Naive thymus-derived CD4-positive, alpha-beta T cell (primary cell): ENCODE measurements at places on chromosomes 16 and 17. TPM values are rescaled to one million over a fixed set of nuclear protein-coding genes. Genes with fewer than 3 reads are reported as not detected.

- no peak for DNase-seq
Observed at GRCh38 chr17:72928454-72929136, 163.9 kb downstream of the SLC39A11 start.

DNA sequence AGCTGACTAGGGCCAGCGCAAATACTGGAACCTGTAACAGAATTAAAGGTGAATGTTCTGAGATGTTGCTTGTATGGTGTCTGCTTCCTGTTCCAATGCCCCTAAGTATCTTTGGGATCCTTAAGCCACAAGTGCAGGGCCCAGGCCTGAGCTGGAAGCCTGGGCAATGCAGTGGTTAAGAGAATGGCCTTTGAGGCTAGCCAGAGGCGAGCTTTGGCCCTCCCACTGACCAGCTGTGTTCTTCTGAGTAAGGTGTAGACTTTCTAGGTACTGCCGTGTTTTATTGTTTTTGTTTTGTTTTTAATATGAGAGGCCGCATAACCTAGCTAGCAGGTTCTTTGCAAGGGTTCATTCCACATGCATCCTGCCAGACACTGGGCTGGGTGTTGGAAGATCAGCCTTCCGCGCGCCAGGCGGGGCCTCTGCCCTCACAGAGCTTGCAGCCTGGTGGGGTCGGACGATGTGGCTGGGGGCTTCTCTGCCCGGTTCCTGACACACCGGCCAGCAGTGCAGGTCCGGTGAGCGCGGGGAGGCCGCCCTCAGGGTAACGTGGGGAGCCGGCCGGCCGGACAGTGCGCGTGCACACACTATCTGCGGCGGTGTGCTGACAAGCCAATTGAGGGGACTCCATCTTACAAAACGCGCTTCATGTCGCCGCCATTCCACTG, 551 bp upstream of the MLX start:
- no peak for DNase-seq

GRCh38 chr17:77450742-77451244, 310.0 kb downstream of the SEC14L1 start:
- no peak for DNase-seq

TEX14 gene
- not detected for polyA plus RNA-seq

GRCh38 chr16:75224306-75225082, 5.7 kb downstream of the CTRB1 start:
- DNase-seq, result no peak

GRCh38 chr17:33977729-33978514, 277.2 kb upstream of the CCL2 start:
- DNase-seq, result no peak

- no peak for DNase-seq
Observed at GRCh38 chr16:2297506-2297860, 29.6 kb upstream of the RNPS1 start.

GRCh38 chr17:80180192-80180591, 10.4 kb downstream of the CARD14 start:
- no peak for DNase-seq

GRCh38 chr17:80060644-80061043, 24.2 kb downstream of the CCDC40 start:
- no peak for DNase-seq

DNA sequence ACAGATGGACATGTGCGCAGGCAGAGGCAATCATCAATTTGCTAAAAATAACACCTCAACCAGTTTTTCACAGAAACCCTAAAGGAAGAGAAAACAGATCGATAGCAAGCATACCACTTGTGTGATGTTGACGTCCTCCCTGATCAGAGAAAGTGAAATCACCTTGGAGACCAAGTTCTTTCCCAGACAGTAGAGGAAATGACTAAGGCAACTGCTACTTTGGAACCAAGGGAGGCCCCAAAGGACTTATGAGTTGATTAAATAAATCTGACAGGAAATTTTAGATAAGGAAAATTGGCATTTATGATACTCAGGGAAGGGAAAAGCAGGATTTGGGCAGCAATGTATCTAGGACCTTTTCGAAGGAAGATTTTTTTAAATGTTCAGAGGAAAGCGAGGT, 267.1 kb upstream of the ASIC2 start:
- no peak for DNase-seq

USP31 gene
- 0.20 TPM for polyA plus RNA-seq

SRCIN1 gene
- polyA plus RNA-seq, result not detected

RRAD gene
- not detected for polyA plus RNA-seq

PLCG2 gene
- polyA plus RNA-seq, result 0.07 TPM

CAPNS2 gene
- polyA plus RNA-seq, result not detected

GRCh38 chr16:13351181-13351580, 449.8 kb downstream of the SHISA9 start:
- DNase-seq, result no peak

TBC1D3H gene
- not detected for polyA plus RNA-seq

GRCh38 chr16:31200821-31201568, 1.6 kb downstream of the PYCARD start:
- DNase-seq, result peak; percentile 48

DNA sequence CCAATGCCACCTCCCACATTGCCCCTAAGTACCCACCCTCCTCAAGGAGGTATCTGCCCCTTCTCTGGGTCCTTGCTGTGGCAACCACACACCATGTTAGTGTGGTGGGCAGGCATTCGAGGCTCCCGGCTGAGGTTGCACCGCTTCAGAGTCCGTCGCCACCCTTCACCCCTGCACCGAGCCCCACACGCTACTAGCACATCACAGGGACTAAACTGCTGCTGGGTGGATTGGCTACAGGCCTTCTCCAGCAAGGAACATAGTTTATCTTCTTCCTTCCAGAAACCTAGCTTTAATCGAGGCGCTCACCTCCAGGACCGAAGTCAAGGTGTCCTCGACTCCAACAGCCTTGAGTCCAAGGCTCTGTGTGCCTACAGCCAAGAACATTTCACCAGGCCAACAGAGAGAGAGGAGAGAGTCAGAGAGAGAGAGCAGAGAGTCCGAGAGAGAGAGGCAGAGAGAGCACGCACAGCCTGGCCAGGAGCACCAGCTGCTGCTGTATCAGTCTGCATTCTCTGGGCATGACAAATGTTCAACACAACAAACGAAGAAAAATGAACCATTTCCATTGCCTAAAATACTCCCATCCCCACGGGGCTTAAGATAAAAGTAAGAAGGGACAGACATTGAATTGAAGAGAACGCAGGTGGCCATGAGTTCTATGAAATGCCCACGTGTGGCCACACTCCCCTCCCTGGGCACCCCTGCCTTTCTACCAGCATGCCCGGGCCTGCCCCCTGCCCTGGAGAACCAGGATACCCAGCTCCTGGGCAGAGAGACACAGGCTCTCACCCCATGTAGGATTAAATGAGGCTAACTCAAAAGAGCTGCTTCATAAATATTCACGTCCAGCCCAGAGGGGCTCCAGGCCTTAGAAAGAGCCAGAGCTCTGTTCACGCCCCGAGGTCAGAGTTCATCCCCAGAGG, 94.9 kb downstream of the RBFOX3 start:
- DNase-seq, result no peak

GRCh38 chr17:81008140-81008539, 16.5 kb downstream of the CHMP6 start:
- DNase-seq, result no peak

LONP2 gene
- polyA plus RNA-seq, result 51.1 TPM

UTS2R gene
- not detected for polyA plus RNA-seq

DNA sequence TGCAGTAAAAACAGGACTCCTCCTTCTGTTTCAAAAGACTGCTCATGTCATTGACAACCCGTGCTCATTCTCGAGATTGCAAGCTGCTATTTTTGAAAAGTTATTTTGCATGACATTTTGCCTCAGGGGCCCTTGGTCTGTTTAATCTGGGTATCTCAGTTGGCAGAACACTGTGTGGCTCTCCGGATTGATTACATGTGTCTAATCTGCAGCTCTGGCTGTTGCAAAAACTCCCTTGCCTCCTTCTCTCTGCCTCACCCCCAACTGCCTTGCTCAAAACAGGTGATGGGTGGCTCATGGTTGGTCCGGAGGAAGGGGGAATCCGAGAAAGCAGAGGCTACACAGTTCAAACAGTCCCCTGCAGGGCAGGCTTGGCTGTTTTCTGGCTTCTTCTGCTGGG, 25.3 kb downstream of the GINS3 start:
- DNase-seq, result no peak

DNA sequence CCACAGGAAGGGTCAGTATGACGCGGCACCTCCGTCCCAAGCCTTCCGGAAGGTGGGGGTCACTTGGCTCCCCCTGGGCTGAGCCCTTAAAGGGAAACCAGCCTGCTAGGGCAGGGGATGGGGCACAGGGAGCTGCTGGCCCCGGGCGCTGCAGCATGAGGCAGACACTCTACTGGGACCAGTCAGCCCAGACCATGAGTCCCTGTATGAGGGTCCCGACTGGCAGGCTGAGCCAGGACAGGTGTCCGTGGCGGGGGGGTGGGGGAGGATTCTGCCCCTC, 43.4 kb upstream of the ZC3H18 start:
- no peak for DNase-seq

DNA sequence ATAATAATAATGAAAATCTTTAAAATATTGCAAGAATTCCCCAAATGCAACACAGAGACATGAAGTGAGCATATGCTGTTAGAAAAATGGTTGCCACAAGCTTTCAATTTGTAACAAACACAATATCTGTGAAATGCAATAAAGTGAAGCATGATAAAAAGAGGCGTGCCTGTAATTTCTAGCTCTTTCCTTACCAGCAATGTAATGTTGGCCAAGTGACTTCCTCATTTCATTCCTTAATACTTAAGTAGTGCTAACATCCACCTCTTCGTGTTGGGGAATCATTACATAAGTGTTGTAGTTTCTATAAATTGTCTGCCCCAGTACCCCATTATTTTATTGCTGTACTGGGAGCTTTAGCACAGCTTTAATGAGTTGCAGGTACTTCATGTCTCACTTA, 1192.0 kb upstream of the CDH8 start:
- DNase-seq, result no peak

DNA sequence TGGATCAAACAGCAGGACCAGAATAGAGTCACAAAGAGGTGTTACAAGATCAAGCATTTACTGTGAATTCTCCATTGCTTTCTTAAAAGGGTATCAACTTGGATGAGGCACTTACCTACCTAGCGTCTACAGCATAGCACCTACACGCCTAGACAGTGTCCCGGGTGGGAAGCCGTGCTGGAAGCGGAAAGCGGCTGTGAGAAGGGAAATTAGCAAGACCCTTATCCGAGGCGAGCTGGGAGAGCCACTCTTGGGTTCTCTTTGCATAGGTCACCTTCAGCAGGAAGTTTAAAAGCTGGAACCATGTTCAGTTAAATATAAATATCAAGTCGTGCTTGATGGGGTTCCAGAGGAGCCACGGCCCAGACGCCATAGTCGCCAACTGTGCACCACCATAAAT, 46.3 kb downstream of the TRARG1 start:
- DNase-seq, result no peak

DNA sequence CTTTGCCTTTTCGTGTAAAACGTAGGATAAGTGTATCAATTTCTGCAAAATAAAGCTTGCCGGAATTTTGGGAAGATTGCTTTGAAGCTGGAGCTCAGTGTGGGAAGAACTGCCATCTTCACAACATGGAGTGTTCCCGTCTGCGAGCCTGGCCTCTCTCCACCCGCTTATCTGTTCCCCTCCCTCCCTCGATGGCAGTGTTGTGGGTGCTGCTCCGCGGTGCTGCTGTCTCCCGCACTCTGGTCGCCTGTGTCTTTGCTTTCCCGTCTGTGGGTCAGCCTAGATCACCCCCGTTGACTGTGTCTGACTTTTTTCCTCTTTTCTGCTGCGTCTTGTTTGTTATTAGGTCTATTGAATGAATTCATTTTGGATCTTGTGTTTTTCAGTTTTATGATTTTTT, 17.0 kb downstream of the ACSF3 start:
- no peak for DNase-seq

SDR42E1 gene
- polyA plus RNA-seq, result 4.6 TPM

DNA sequence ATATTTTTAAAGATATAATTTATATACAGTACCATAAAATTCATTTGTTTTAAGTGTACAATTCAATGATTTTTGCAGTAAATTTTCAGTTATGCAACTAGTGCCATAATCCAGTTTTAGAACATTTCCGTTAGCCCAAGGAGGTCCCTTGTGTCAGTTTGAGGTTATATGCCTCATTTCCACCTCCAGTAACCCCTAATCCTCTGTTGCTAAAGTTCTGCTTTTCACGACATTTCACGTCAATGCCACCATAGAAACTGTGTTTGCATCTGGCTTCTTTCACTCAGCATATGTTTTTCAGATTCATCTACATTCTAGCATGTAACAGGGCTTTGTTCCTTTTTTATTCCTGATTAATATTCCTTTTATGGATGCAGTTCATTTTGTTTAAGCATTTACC, 42.4 kb upstream of the NUDT7 start:
- DNase-seq, result no peak

- DNase-seq, result no peak
Observed at GRCh38 chr16:84153660-84154214, 8.6 kb downstream of the DNAAF1 start.

GRCh38 chr16:70348991-70349390, 2.3 kb downstream of the DDX19A start:
- DNase-seq, result no peak

SPHK1 gene
- polyA plus RNA-seq, result 0.45 TPM

C1QTNF8 gene
- not detected for polyA plus RNA-seq

- no peak for DNase-seq
Observed at GRCh38 chr17:52790359-52790955, 631.9 kb upstream of the CA10 start.

DNA sequence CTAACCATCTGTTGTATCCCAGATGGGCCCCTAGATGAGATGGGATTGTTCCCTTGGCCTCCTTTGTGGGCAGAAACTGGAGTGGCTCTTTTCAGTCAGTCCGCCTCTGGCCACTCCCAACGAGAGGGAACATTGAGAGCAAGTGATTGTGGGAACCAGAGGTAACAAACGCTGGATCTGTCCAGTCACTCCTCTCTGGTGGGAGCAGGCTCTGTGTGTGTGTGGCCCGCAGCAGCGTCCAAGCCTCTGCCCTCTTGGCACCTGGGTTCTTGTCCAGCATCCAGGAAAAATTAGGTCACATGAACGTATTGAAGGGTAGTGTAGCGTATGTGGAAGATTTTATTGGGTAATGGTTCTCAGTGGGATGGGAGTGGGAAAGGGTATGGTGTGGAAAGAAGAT, 101.9 kb upstream of the COX10 start:
- DNase-seq, result no peak

NGFR gene
- polyA plus RNA-seq, result not detected

GRCh38 chr16:87366288-87366687, 17.3 kb downstream of the FBXO31 start:
- no peak for DNase-seq

- no peak for DNase-seq
Observed at GRCh38 chr17:5424909-5425308, 4.9 kb downstream of the RPAIN start.

- no peak for DNase-seq
Observed at GRCh38 chr17:66462010-66462409, 159.6 kb downstream of the PRKCA start.

- DNase-seq, result peak; percentile 48
Observed at GRCh38 chr16:89330177-89330856, 112.8 kb downstream of the ZNF778 start.

IRX3 gene
- polyA plus RNA-seq, result not detected

KCNG4 gene
- not detected for polyA plus RNA-seq

GPR179 gene
- polyA plus RNA-seq, result not detected

- peak; percentile 31 for DNase-seq
Observed at GRCh38 chr17:1055751-1056645, 59.1 kb downstream of the TIMM22 start.

- DNase-seq, result no peak
Observed at GRCh38 chr17:19383681-19384470, 3.1 kb downstream of the MFAP4 start.
